ENCODE measurements at places on chromosomes 2 and 18. TPM values are rescaled to one million over a fixed set of nuclear protein-coding genes. Genes with fewer than 3 reads are reported as not detected.

DNA sequence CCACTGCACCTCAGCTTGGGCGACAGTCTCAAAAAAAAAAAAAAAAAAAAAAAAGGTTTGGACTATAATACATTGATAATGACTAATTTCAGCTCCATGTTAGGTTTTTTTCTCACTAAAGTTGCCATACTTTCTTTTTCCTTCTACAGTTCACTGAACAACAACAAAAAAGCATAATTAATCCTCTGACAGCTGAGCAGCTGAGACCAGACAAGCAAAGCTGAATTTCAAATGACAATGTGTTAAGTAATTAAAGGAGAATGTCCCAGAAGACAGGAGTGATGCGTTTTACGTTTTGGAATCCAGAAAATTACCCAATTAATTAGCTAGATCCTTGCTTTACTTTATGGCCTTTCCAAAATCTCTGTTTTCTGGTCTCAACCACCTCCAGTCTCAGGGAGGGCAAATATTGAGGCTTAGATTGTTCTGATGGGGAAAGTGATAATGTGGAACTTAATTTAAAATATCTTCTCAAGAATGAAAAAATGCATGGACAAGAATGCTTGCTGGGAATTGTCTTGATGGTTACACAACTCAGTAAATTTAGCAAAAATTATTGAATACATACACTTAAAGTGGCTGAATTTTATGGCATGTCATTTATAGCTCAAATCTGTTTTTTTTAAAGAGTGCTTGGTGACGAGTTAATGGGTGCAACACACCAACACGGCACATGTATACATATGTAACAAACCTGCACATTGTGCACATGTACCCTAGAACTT is 17.4 kb upstream of the RMDN2 start:
- H3K27ac ChIP-seq, result no peak overlapping the region
- no peaks in the 10 kb centered on the region for H3K4me1 ChIP-seq
- no peaks in the 10 kb centered on the region for H3K27me3 ChIP-seq
- H3K4me3 ChIP-seq, result no peak overlapping the region
- H3K36me3 ChIP-seq, result no peaks in the 10 kb centered on the region
- ATAC-seq, result no peak

GRCh38 chr2:101623031-101623521 is 74.4 kb upstream of the MAP4K4 start:
- peaks cover 11% of the 10 kb centered on the region for H3K4me1 ChIP-seq
- no peaks in the 10 kb centered on the region for H3K36me3 ChIP-seq
- no peak overlapping the region for H3K27ac ChIP-seq
- no peaks in the 10 kb centered on the region for H3K27me3 ChIP-seq

- no peaks in the 10 kb centered on the region for H3K4me1 ChIP-seq
- ATAC-seq, result peak; percentile 58
- H3K4me3 ChIP-seq, result no peak overlapping the region
- no peaks in the 10 kb centered on the region for H3K27me3 ChIP-seq
- no peak overlapping the region for H3K27ac ChIP-seq
Measured at GRCh38 chr2:179932786-179933185, 71.4 kb upstream of the ZNF385B start.

- peaks cover 75% of the 10 kb centered on the region for H3K36me3 ChIP-seq
- peak overlapping the region; percentile 0 for H3K4me3 ChIP-seq
- ATAC-seq, result peak; percentile 65
- H3K4me1 ChIP-seq, result peaks cover 23% of the 10 kb centered on the region
- H3K27me3 ChIP-seq, result no peaks in the 10 kb centered on the region
Measured at GRCh38 chr2:205763708-205764211, 81.5 kb downstream of the NRP2 start.

TUBA4B gene
- total RNA-seq, result not detected

IL36G gene
- total RNA-seq, result 1.8 TPM

DNA sequence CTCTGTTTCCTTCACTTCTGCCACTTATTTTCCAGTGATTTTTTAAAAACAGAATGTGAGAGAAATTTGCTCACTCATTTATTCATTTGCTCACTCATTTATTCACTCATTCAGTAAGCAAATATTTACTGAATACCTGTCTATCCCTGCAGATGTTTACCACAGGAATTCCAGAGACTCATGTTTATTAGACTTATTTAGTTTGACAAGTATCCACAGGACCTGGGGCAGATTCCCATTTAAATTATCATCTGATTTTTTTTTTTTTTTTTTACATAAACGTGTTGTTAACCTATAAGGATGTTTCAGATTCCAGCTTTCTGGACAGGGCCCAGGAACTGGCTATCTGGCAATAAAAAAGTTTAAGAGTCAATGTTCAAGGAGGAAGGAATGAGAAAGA is 175.1 kb upstream of the ERBB4 start:
- H3K27me3 ChIP-seq, result no peaks in the 10 kb centered on the region
- ATAC-seq, result no peak
- no peak overlapping the region for H3K4me3 ChIP-seq
- no peaks in the 10 kb centered on the region for H3K4me1 ChIP-seq
- no peak overlapping the region for H3K27ac ChIP-seq

IL1RN gene
- 2.6 TPM for total RNA-seq

GRCh38 chr2:177331466-177331997 is 61.0 kb upstream of the AGPS start:
- no peaks in the 10 kb centered on the region for H3K36me3 ChIP-seq
- no peak overlapping the region for H3K27ac ChIP-seq
- no peak for ATAC-seq
- peaks cover 6% of the 10 kb centered on the region for H3K4me1 ChIP-seq

RUFY4 gene
- not detected for total RNA-seq

All from gastroesophageal sphincter (tissue), 4 donors.